ENCODE measurements at places on chromosomes 5 and 9.

DNA sequence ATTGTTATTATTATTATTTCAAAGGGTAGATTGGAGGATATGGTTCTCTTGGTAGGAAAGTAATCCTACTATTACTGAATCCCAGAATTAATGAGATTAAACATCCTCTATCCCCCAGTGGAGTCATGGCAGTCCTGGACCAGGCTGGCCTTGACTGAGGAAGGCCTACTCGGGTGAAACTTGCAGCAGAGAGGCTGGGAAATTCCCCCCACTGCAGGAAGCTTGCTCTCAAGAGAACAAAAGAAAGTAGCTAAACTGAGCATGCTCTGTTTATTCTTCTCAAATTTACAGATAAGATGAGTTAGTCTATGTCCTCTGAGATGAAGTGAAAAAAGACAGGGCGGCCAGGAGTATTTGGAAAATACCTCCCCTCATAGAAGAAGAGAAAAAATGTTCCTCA is 233.9 kb upstream of the RPS23 start:
- no peak overlapping the region for H3K4me3 ChIP-seq
- H3K4me1 ChIP-seq, result no peaks in the 10 kb centered on the region
- no peaks in the 10 kb centered on the region for H3K36me3 ChIP-seq
- no peak overlapping the region for H3K27ac ChIP-seq
- DNase-seq, result no peak

GRCh38 chr9:6272229-6272598 is 56.0 kb upstream of the TPD52L3 start:
- no peak overlapping the region for H3K27ac ChIP-seq
- no peak for DNase-seq

- H3K27ac ChIP-seq, result no peak overlapping the region
- no peaks in the 10 kb centered on the region for H3K4me1 ChIP-seq
- no peaks in the 10 kb centered on the region for H3K36me3 ChIP-seq
- H3K27me3 ChIP-seq, result no peaks in the 10 kb centered on the region
- no peak for DNase-seq
Measured at GRCh38 chr5:141135718-141136266, 786 bp downstream of the PCDHB5 start.

DNA sequence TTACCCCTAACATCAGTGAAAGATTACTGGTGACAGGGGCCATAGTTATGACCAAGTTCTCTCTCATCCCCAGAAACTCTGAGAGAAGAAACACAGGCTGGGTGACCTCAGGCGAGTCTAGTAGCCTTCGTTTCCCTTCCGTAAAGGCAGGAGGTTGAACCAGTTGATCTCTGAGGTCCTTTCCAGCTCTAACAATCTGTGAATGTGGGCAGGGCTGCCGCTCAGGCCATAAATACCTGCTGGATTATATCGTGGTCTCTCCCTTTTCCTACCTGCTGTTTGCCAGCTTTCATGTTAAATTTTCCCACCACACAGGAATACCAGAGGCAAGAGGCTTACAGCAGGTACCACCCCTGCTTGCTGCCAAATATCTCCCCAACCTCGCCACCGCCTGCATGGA is 357.5 kb downstream of the SH3GL2 start:
- no peaks in the 10 kb centered on the region for H3K4me1 ChIP-seq
- DNase-seq, result no peak
- no peak overlapping the region for H3K27ac ChIP-seq
- H3K27me3 ChIP-seq, result no peaks in the 10 kb centered on the region
- H3K4me3 ChIP-seq, result no peak overlapping the region

DNA sequence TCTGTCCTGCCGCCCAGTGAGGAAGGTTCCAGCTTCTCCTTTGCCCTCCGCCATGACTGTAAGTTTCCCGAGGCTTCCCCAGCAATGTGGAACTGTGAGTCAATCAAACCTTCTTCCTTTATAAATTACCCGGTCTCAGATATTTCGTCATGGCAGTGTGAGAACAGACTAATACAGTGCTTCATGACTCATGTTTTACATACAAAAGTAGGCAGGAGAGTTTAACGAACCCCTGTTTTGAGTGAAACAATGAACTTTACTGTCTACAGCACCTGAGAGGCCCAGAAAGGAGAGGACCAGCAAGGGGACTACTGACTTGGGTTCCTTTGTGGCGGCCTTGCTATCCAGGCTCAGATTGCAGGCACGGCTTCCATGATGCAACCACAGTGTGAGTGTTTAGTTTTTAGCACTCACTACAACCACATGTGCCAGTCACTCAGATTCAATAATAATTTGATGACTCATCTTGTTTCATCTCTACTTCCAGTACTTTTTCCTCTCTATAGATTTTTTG is 139.1 kb upstream of the CLINT1 start:
- no peak overlapping the region for H3K4me3 ChIP-seq
- no peaks in the 10 kb centered on the region for H3K27me3 ChIP-seq
- no peak for DNase-seq
- H3K4me1 ChIP-seq, result peaks cover 14% of the 10 kb centered on the region
- no peak overlapping the region for H3K27ac ChIP-seq

DNA sequence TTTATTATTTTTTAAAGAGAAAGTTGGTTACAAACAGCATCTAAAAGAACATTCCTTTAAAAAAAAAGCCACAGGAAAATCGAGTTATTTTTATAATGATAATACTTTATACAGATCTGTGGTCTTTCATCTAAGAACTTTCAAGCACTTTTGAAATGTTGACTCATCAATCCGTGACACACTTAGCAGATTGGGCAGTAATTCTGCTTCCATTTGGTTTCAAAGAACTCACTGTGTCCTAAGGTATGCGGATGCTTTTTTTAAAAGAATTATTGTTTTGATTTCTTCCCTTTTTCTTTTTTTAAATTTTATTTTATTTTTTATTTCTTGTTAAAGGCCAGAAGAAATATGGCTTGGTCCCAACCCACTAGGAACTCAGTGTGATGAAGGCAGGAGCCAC is 147.8 kb downstream of the AOPEP start:
- H3K4me3 ChIP-seq, result no peak overlapping the region
- no peak overlapping the region for H3K27ac ChIP-seq
- H3K4me1 ChIP-seq, result peaks cover 17% of the 10 kb centered on the region
- H3K36me3 ChIP-seq, result no peaks in the 10 kb centered on the region
- no peak for DNase-seq
- H3K27me3 ChIP-seq, result no peaks in the 10 kb centered on the region

GRCh38 chr5:176832162-176832561 is 21.8 kb downstream of the UNC5A start:
- H3K4me1 ChIP-seq, result no peaks in the 10 kb centered on the region
- H3K4me3 ChIP-seq, result no peak overlapping the region
- H3K27me3 ChIP-seq, result no peaks in the 10 kb centered on the region
- no peak overlapping the region for H3K27ac ChIP-seq
- H3K36me3 ChIP-seq, result no peaks in the 10 kb centered on the region

DNA sequence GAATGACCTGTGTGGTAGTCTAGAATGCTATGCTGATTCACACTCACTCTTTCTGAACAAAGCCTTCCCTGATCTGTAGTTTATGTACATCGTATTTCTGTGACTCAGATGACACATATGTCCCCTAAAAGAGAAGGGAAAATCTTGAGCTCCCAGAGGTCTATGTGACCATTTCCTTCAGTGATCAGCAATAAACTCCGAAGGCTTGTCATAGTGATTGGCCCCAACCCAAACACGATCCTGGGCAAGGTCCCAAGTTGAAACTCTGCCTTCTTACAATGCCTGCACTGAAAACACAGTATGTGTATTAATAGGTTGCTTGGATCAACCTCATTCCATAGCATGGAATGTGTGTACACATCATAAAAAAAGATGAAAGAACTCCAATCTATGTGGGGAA is 685.8 kb downstream of the MAT2B start:
- H3K4me1 ChIP-seq, result no peaks in the 10 kb centered on the region
- no peaks in the 10 kb centered on the region for H3K27me3 ChIP-seq
- H3K36me3 ChIP-seq, result no peaks in the 10 kb centered on the region
- DNase-seq, result no peak
- no peak overlapping the region for H3K27ac ChIP-seq
- no peak overlapping the region for H3K4me3 ChIP-seq

GRCh38 chr5:73692166-73692640 is 66.2 kb downstream of the ARHGEF28 start:
- H3K4me1 ChIP-seq, result peaks cover 6% of the 10 kb centered on the region
- no peak overlapping the region for H3K4me3 ChIP-seq
- no peaks in the 10 kb centered on the region for H3K27me3 ChIP-seq
- H3K27ac ChIP-seq, result no peak overlapping the region

Data from naive thymus-derived CD4-positive, alpha-beta T cell (primary cell).